ENCODE measurements at places on chromosomes 6 and 20.

- DNase-seq = no peak
Observed at GRCh38 chr6:118146584-118146983, 239.5 kb downstream of the SLC35F1 start.

- no peak for DNase-seq
Observed at GRCh38 chr20:3919352-3919751, 30.2 kb downstream of the PANK2 start.

GRCh38 chr20:17617212-17617867, 47.5 kb downstream of the DSTN start:
- no peak for DNase-seq

GRCh38 chr6:153167061-153167891, 36.2 kb upstream of the RGS17 start:
- DNase-seq = no peak

GRCh38 chr20:7627734-7628663, 312.3 kb downstream of the HAO1 start:
- no peak for DNase-seq

DNA sequence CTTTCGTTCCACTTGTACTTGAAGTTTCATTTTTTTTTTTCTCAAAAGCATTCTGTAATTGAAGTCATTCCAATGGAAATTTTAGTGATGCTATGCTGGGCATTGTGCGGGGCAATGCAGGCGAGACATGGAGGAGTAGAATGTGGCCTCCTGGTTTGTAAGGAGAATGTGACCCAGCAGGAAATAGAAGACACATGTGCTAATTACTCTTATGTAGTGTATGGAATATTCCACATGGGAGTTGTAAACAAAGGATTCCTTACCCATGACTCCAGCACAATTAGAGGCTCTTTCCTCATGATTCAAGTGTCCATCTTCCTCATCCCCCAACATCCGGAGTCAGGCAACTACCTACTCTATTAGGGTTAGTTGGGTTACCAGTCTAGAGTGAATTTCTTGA, 14.9 kb upstream of the RFPL4B start:
- DNase-seq = no peak

- no peak for DNase-seq
Observed at GRCh38 chr6:30918670-30919069, 4.6 kb downstream of the VARS2 start.

- no peak for DNase-seq
Observed at GRCh38 chr20:13756551-13756950, 28.2 kb downstream of the ESF1 start.

- no peak for DNase-seq
Observed at GRCh38 chr6:57123111-57123510, 33.1 kb downstream of the ZNF451 start.

DNA sequence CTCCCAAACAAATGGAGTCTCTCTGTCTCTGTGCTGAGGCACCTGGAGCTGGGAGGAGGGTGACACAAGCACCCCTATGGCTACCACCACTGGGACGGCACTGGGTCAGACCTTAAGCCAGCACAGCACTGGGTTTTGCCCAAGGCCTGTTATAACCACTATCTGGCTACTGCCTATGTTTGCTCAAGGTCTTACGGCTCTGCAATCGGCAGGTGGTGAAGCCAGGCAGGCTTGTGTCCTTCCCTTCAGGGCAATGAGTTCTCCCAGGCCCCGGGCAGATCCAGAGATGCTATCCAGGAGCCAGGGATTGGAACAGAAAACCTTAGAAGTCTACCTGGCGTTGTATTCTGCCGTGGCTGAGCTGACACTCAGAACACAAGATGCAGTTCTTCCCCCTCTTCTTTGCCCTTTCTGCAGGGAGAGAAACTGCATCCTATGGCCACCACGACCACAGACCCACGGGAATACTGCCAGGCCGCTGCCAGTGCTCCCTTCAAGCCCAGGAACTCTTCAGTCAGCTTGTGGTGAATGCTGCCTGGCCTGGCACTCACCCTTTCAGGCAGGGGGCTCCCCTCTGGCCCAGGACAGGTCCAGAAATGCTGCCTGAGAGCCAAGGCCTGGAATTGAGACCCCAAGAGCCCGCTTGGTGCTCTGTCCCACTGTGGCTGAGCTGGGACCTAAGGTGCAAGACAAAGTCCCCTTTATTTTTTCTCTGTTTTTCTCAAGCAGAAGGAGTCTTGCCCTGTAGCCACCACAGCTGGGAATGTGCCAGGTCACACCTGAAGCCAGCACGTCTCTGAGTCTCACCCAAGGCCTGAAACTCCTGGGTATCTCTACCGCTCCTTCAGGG, 67.0 kb upstream of the FRMD1 start:
- DNase-seq = no peak

DNA sequence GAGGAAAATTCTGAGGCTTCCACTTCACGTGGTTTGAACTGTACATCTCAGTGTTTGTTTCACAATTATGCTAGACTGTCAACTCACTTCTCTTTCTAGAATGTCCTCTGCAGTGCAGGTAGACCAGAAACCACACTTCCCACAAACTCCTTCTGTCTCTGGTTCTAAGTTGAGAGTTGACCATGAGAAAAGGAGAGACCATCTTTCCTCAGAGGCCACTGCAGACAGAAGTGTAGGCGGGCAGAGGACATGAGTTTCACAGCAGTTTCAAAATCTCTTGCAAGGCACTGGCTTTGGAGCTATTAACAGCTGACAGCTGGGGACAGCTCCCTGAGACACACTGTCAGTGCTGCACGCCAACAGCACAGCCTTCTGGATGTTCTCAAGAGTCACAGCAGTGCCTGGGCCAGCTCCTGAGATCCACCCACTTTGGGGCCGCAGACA, 55.4 kb upstream of the MOXD1 start:
- no peak for DNase-seq

DNA sequence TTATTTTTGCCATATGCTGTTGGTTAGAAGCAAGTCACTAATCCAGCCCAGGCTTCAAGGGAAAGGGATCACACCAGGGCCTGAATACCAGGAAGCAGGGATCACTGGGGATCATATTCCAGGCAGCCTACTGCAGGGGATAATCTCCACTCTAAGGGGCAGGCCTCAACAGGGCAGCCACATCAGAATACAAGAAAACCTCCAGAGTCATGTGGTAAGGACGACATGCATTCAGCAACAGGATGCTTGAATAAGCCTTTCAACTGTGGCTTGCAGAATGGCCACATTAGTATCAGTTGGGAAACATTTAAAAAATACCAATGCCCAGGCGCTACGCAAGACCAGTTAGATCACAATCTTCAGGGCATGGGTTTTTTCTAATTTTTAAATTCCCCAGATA, 109.1 kb downstream of the LY86 start:
- no peak for DNase-seq

DNA sequence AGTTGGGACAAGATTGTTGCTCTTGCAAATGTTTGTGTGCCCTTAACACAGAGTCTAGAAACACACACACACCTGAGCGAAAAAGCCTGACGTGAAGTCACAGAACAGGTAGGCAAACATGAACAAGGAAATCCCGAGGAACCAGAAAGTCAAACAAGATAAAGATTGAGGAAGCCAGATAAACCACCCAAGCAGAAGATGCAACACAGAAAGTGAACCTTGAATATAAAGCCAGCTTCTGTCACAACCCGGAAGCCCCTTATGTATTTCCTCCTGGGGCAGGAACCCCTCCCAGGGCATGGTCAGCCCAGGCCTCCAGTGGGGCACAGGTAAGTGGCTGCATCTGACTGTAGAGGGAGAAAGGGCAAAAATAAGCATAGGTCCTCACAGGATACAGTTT, 158.2 kb upstream of the SUPT3H start:
- no peak for DNase-seq

DNA sequence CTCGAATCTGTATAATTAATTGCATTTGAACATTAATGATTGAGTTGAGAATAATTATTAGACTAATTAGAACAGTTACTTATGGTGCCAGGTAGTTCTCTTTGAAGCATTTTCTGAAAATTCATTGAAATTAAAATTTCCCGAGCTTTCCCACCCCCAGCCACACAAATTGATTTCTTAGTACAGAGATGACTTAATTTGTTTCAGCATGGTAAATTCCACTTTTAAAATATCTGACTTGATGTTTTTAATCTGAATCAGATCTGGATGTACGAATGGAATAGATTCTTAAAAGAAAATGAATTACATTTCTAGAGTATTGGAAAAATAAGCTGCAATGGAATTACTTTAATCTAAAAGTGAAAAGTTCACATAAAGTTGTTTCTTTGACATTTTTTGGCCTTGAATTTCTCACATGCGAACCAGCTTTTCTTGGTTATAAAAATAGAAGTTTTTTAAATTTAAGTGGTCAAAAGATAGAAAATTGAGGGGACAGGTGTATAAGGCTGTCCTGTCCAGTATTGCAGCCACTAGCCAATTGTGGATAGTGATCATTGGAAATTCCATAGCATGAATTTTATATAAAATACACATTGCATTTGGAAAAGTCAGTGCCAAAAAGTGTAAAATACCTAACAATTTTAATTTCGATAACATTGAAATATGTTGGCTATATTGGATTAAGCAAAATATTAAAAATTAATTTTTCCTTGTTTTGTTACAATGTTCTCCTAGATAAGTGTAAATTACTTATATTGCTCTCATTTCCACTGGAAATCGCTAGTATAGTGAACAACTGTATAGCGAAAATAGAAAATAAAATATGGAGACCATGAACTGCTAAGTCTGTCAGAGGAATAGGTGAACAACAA, 102.9 kb downstream of the OR2B2 start:
- DNase-seq = no peak

DNA sequence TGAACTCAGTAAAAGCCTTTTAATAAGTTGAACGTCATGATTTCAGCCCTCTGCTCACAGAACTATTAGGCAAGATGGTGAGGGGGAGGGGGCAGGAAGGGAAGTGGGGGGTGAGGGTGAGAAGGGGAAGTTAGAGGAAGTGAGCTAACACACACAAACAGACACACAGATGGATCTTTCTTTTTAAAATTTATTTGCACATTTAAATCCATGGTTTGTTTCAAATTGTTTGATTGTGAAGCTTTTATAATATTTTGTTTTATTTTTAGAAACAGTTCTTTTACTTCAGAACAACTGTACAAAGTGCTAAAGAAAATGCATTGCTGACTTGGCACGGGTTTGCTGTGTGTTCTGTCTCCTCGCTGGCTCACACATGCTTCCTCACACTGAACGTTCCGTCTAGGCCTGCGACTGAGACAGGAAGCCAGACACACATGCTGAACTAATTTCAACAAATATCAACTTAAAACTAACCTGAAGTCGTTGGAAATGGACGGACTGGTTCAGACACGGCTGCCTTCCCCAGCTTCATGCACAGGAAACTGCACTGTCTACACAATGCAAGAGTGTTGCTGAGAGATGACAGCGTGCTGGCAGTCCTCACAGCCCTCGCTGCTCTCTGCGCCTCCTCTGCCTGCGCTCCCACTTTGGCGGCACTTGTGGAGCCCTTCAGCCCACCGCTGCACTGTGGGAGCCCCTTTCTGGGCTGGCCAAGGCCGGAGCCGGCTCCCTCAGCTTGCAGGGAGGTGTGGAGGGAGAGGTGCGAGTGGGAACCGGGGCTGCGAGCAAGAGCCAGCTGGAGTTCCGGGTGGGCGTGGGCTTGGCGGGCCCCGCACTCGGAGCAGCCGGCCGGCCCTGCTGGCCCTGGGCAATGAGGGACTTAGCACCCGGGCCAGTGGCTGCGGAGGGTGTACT, 8.1 kb upstream of the ZBP1 start:
- peak; percentile 37 for DNase-seq

DNA sequence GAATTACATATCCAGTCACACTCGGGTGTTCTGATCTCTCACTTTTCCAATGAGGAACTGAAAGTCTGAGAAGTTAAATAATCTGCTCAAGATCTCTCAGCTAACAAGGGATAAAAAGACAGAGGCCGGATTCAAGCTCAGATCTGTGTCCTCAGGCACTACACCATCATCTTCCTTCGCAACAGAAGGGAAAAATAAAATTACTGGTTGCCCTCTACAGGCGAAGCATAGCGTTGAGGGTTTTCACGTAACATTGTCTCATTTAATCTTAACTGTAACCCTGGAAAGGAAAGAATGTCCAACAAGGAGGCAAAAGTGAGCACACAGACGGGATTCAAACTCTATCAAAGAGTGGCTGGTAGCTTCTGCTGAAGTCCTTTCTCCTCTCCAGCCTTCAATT, 67.8 kb upstream of the ANKEF1 start:
- no peak for DNase-seq

GRCh38 chr6:14110001-14110818, 7.4 kb upstream of the CD83 start:
- no peak for DNase-seq

- DNase-seq = no peak
Observed at GRCh38 chr20:20546402-20546801, 166.0 kb downstream of the RALGAPA2 start.

DNA sequence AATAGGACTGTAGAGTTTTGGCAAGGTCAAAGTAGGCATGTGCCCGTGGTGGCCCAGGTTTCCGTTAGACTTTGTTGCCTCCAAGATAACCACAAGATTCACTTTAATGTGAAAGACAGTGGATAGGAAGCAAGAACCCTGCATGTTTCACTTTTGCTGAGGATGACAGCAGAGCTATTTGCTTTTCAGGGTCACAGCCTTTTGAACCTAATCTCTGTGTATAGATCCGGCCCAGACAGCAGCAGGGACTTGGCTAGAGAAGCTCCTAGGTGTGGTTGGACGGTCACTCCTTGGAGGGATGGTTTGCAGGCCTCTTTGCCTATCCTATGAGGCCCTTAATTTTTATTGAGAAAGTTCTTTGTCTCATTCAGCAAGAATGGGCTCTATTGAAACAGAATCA, 538.8 kb downstream of the HACE1 start:
- DNase-seq = no peak

GRCh38 chr6:130945401-130945919, 117.6 kb downstream of the EPB41L2 start:
- no peak for DNase-seq

GRCh38 chr6:170096191-170096802, 194.6 kb downstream of the DLL1 start:
- DNase-seq = no peak

- DNase-seq = no peak
Observed at GRCh38 chr6:132919045-132919860, 104.9 kb downstream of the RPS12 start.

- DNase-seq = no peak
Observed at GRCh38 chr20:63574829-63575743, 1.0 kb upstream of the HELZ2 start.

Measured in stimulated activated CD8-positive, alpha-beta memory T cell treated with anti-CD3 and anti-CD28 coated beads, Interleukin-4, amount 100 ng/mL, for 4 hours (primary cell).